ENCODE measurements at places on chromosomes 12 and 14.
A peak's percentile ranks its signal among the peaks of the same experiment; 100 is the strongest.

DNA sequence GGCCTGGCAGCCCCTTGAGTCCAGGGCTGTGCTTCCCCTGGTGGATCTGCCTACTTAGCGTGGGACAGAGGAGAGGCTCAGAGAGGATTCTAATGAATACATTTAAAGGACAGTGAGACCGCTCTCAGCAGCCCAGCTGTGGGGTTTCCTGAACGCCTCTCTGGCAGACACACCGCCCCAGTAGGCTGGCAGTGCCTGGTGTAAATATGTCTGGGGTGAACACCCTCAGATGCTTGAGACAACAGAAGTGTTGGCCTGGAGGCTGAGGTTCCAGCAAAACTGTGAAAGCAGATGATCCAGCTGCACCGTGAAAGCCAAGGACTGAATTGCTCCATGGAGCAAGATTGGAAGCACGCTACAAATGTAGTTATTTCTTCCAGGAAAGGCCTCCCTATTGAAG, 55.1 kb downstream of the LRRC74A start:
- no peak overlapping the region for H3K27ac ChIP-seq
- no peaks in the 10 kb centered on the region for H3K36me3 ChIP-seq
- DNase-seq, result no peak

DNA sequence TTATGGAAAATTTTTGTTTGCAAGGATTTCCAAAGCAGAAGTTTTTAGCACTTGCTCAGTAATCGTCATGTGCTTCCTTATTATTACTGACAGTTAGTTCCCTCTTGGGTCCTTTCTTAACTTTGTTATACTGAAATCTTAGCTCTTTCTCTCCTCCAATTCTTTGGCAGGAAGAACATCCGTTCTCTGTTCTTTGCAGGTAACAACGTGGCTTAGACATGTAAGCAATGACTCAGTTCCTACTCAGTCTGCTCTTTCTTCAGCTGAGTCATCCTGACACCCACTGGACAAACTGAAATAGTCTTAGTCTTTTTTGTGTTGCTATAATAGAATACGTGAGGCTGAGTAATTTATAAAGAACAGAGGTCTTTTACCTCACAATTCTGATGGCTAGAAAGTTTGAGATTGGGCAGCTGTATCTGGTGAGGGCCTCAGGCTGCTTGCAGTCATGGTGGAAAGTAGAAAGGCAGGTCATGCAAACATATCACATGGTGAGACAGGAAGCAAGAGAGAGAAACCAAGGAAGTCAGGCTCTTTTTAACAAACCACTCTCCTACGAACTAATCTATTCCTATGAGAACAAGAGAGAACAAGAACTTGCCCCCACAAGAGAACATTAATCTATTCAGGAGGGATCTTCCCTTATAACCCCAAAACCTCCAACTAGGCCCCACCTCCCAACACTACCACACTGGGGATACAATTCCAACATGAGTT, 49.2 kb downstream of the TESPA1 start:
- DNase-seq, result no peak
- peaks cover 4% of the 10 kb centered on the region for H3K4me1 ChIP-seq
- peak overlapping the region; percentile 15 for H3K27ac ChIP-seq
- no peaks in the 10 kb centered on the region for H3K36me3 ChIP-seq

DNA sequence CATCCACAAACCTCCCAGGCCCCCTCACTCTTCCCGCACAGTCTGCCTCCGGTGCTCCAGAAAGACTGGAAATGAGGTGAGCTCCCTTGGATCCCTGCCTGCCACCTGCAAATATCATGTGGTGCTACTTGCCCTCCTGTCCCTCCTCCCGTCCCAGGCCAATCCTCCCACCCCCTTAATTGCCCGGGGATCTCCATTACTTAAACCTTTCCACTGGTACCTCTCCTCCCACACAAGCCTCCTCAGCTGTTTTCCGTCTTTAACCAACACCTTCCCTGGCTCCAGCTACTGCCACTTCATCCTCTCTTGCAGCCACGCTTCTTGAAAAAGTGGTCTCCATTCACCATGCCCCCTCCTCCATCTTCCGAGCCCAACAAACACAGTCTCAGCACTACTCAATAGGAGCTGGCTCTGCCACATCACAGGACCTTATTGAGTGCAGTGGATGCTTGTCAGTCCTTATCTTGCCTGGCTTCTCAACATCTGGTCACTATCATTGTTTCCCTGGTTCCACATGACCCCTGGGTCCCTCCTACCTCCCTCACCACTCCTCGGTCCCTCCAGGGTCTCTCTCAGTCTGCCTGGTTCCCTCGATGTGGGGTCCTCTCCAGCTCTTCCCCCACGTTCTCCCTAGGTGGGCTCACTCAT, 11.5 kb downstream of the FAIM2 start:
- H3K27ac ChIP-seq, result no peak overlapping the region
- no peaks in the 10 kb centered on the region for H3K27me3 ChIP-seq
- H3K4me1 ChIP-seq, result no peaks in the 10 kb centered on the region
- no peak overlapping the region for H3K4me3 ChIP-seq
- no peak for DNase-seq

DNA sequence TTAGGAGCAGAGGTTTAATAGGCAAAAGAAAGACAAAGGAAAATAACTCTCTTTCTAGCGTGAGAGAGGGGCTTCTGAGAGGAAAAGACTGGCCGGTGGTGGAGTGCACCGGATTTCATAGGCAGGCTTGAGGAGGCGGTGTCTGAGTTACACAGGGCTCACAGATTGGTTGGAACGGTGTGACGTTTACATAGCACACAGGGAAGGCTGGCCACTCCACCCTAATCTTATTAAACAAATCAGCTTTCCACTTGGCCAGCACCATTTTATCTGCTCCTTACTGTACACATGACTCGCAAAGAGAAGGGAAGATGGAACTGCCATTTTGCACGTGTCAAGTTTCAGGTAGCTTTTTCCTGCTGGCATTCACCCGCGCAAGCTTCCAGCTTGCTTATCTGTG, 587.7 kb downstream of the RPL10L start:
- H3K4me3 ChIP-seq, result no peak overlapping the region
- no peaks in the 10 kb centered on the region for H3K4me1 ChIP-seq
- H3K27me3 ChIP-seq, result no peaks in the 10 kb centered on the region
- H3K36me3 ChIP-seq, result no peaks in the 10 kb centered on the region

DNA sequence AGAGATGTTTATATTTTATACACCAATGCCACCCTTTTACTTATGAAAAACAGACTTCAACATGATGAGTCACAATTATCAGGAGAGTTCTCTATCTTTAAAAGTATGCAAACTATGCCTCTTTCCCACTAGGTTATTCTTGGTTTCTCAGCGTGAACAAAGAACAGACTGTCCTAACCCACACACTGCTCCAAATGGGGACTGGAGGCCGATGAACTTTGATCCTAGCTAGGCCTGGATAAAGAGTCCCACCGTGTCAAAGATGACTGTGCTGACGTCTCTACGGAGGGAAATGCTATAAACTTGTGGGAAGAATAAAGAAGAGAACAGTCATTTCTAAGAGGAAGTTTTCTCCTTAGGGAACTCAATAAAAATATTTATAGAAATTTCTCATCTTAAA, 160.1 kb downstream of the EPS8 start:
- peak overlapping the region; percentile 58 for H3K27ac ChIP-seq
- H3K4me1 ChIP-seq, result no peaks in the 10 kb centered on the region
- no peaks in the 10 kb centered on the region for H3K27me3 ChIP-seq
- no peaks in the 10 kb centered on the region for H3K36me3 ChIP-seq
- H3K4me3 ChIP-seq, result no peak overlapping the region
- DNase-seq, result peak; percentile 71

DNA sequence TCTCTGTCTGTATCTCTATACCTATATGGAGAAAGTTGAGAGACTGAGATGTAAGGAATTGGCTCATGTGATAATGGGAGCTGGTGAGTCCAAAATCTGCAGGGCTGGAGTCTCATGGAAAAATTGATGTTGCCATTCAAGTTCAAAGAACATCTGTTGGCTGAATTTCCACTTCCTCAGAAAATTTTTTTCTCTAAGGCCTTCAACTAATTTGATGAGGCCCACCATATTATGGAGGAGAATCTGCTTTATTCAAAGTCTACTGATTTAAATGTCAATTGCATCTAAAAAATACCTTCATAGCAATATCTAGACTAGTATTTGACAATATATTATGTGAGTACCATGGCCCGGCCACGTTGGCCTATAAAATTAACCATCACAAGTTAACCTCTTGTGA, 261.4 kb downstream of the VRK1 start:
- no peaks in the 10 kb centered on the region for H3K4me1 ChIP-seq
- no peak overlapping the region for H3K4me3 ChIP-seq
- H3K27ac ChIP-seq, result no peak overlapping the region
- H3K36me3 ChIP-seq, result no peaks in the 10 kb centered on the region
- DNase-seq, result no peak
- H3K27me3 ChIP-seq, result no peaks in the 10 kb centered on the region

All from right lobe of liver (tissue), 6 donors.